ENCODE measurements at places on chromosomes 3 and 15.

- no peak for DNase-seq
These were observed 21.6 kb downstream of the SLC6A6 start for GRCh38 chr3:14423963-14424362.

DNA sequence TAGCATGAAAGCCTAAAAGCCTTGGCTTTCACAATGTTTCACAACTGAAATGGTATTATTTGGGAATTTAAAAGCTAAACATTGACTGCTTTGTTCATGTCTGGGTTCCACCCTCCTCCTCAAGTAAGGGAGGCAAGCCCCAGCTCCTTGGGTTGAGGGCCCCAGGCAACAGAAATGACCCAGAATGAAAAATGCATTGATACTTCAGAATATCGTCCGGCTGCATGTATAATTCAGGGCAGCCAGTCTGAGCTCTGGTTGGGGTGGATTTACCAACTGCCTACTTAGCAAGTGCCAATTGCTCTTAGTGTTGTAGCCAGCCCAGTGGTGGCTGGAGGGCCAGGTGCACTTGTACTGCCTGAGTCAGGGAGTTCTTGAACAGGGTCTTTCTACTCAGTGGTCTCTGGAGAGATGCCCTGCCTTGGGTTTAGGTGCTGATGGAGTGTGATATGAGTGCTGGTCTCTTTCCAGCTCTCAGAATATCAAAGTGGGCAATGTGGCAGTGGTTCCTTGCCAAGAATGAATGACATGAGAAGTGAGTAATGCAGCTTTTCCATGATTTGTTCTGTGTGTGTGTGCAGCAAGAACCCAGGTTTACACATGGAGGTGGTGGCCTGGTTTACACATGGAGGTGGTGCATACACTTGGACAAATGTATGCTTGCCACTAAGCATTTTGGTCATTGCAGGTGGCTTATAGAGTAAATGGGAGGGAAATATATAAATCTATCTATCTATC, 40.9 kb upstream of the ADAMTSL3 start:
- DNase-seq, result no peak

DNA sequence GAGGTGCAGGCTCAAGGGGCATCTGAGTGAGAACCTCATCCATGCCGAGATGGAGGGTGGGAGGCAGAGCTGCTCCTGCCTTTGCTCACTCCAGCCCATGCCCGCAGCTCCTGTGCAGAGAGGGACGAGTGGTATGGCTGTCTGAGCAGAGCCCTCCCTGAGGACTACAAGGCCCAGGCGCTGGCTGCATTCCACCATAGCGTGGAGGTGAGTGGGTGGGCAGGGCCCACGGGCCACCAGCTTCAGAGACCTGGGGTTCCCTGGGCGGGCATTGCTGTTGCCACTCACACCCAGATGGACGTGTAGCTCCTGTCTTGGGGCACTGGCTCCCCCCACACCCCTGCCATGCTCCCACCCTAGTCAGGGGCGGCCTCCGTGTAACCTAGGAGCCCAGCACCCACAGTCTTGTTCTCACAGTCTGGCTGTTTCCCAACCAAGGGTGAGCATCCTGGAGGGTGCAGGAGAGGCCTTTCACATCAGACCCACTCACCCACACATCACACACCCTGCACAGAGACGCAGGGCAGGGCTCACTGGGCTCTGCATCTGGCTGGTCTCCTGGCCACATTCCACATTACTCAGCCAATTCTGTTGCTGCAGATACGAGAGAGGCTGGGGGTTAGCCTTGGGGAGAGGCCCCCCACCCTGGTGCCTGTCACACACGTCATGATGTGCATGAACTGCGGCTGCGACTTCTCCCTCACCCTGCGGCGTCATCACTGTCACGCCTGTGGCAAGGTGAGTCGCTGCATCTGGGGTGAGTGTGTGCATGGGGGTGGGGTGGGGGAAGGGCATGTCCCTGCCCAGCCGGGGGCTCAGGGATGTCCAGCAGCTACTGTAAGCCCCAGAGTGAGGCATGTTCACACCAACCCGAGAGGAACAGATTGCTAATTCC, 25.3 kb upstream of the NR2C2 start:
- DNase-seq, result no peak

GRCh38 chr15:61175024-61175423, 54.1 kb downstream of the RORA start:
- no peak for DNase-seq

DNA sequence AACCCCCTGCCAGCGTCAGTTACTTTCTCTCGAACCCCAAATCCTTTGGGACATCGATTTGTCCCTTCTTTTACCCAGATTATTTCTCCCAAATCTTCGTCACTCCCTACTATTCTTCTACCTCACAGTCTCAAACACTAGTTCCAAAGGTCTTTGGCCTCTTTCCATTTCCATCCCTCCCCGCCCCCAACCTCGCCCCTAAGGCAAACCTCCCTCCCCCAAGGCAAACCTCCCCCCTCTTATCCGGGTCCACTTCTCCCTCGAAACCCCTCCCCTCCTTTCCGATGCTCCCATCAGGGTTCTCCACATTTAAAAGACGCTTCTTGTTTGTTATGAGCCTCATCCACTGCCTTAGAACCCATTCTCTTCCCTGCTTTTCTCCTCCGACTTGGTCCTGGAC, 583 bp downstream of the EAF1 start:
- no peak for DNase-seq

- DNase-seq, result no peak
These were observed 26.2 kb downstream of the SLC2A2 start for GRCh38 chr3:171000281-171000680.

GRCh38 chr3:87182023-87182422, 45.1 kb upstream of the CHMP2B start:
- no peak for DNase-seq

DNA sequence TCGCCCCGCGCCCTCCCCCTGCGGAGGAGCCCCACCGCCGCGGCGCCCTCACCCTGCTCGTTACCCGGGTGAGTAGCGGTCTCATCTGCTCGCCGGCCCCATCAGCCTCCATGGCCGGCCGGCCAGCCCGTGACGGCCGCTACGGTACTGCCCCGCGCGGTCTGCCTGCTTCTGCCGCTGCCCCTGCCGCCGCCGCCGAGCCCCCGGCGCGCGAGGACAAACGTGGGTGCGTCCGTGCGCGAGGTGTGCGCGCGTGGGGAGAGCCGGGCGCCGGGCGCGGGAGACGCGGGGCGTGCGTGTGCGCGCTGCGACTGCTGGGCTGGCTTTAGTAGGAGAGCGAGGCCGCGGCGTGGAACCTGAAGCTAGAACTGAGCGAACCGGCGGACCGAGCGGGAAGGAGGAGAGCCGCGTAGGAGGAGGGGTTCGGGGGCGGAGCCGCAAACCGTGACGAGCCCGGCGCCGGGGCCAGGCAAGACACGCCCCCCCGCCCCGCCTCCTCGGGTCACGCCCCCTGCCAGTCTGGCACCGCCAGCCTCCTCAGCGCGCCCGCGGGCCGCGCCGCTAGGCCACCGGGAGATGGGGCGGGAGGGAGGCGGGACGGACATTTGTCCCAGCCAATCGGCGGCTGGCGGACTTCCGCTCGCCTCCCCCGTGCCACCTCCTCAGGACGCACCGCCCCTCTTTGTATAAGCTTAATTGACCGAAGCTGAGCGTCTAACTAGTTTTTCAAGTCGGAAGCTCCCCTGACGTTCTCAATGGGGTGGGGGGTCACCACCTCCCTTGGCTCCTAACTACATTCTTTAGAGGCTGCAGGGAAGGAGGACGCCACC, at the start of gene SLC4A7:
TSS of gene SLC4A7 (minus strand) at position 370 of the 830 bp plus-strand sequence. CDS start at position 112, 258 bp downstream.
- DNase-seq, result peak; percentile 94

- no peak for DNase-seq
These were observed 96.7 kb downstream of the AKAP13 start for GRCh38 chr15:85477061-85477460.

GRCh38 chr3:152942366-152942765, 107.4 kb downstream of the P2RY1 start:
- DNase-seq, result no peak

GRCh38 chr3:4981665-4982494, 2.6 kb downstream of the BHLHE40 start:
- no peak for DNase-seq

GRCh38 chr3:147915057-147915456, 505.9 kb downstream of the ZIC1 start:
- no peak for DNase-seq

DNA sequence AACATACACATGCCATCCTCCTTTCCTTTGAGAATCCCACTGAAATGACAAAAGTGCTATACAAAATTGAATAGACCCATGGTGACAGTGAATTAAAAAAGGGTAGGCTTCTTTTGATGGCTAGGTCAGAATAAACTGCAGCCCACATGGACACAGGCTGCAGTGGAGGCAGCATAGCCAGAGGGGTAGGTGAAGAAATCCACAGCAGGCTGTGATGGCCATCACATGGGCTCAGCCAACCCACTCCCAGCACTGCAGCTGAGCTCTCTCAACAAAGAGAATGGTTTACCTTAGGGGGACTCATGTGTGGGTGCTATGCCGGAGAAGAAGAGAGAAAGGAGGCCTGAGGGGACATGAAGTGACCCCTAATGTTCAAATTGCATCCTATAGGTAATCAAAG, 331.1 kb downstream of the CHST2 start:
- no peak for DNase-seq

DNA sequence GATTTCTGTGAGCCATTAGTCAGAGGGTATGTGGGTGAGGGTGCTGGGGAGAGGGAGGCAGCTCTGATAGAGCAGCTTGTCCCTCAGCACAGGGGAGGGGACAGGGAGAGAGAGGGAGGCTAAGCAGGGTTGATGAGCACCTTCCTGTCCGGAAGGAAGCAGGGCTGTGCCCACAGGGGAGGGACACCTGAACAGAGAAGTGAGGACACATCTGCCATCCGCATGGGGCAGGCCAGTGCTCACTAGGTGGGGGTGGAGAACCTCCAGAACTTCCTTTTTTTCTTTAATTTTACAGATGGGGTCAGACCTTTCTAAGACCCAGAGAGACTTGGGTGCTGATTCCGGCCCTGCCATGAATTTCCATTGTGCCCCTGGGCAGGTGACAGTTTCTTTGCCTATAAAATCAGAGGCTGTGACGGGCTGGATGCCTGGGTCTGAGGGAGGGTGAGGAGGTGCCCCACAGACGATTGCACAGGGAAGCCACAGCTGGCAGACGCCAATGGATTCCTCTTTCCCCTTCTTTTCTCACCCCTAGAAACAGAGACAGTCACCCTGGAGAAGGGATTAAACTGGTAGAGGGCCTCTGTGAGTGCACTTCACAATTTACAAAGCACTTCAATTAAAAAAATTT, 4.1 kb upstream of the TGM5 start:
- no peak for DNase-seq

- DNase-seq, result no peak
These were observed 21.5 kb downstream of the FRMD4B start for GRCh38 chr3:69364354-69364753.

GRCh38 chr15:31125061-31125460, 23.5 kb upstream of the TRPM1 start:
- DNase-seq, result no peak

GRCh38 chr15:75228787-75229186, 27.1 kb downstream of the C15orf39 start:
- no peak for DNase-seq

DNA sequence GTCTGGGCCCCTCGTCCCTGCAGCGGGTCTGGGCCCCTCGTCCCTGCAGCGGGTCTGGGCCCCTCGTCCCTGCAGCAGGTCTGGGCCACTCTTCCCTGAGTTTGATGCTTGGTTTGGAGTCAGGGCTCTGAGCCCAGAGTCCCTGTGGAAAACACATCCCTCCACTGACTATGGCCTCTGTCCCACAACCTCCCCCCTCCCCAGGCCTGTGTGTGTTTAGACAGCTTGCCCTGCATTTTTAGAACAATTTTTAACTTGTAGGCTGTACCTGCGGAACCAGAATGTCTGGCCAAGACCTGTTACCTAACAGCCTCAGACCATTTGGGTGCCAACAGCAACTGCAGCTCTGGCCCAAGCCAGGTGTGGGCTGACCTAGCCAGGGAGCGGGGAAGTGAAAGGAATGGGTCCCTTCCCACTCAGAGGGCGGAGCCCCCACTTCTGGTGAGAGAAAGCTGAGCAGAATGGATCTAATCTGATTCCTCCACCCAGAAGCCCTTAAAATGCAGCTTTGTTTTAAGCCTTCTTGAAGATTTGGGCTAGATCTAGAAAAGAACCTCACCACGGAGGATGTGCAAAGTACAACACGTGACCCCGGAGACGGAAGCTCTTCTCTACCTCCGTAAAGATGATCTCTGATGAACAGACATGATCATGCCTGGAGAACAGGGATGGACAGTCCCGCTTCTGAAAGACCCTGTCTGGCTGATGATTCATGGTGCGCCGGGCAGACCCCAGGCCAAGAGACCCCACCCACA, 60.5 kb upstream of the TFRC start:
- DNase-seq, result no peak

DNA sequence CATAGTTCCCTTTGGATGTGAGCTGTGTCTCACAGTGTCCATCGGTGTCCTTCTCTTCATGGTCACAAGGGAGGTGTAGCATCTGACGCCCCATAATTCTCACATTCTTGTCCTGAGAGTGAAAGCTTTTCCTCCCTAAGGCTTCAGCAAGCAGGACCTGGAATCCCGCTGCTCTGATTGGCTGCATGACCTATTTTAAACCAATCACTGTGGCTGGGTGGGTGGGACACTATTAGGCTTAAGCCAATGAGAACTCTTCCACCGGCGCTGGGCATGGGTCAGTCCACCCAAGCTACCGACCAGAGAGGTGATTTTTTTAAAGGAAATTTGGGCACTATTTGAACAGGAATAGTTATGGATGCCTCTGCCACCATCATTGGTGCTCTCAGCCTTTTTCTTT, 385.9 kb downstream of the MFSD1 start:
- DNase-seq, result no peak

DNA sequence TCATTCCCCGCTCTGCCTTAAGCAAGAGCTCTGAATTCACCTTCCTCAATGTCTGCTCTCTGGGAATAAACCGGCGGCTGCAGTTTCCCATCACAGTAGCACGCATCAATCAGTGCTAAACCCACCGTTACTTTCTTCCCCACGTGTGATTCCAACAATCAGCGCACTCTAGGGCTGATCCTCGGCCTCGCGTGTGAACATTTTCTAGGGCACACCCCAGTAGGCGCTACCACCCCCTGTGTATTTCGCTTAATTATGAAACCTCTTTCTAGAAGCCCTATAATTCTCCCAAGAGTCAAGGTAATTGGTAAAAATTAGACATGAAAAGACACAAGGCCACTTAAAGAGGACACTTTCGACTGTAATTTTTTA, 87.5 kb downstream of the RFTN1 start:
- DNase-seq, result no peak

- DNase-seq, result no peak
These were observed 4.0 kb downstream of the FMN1 start for GRCh38 chr15:33190539-33190938.

DNA sequence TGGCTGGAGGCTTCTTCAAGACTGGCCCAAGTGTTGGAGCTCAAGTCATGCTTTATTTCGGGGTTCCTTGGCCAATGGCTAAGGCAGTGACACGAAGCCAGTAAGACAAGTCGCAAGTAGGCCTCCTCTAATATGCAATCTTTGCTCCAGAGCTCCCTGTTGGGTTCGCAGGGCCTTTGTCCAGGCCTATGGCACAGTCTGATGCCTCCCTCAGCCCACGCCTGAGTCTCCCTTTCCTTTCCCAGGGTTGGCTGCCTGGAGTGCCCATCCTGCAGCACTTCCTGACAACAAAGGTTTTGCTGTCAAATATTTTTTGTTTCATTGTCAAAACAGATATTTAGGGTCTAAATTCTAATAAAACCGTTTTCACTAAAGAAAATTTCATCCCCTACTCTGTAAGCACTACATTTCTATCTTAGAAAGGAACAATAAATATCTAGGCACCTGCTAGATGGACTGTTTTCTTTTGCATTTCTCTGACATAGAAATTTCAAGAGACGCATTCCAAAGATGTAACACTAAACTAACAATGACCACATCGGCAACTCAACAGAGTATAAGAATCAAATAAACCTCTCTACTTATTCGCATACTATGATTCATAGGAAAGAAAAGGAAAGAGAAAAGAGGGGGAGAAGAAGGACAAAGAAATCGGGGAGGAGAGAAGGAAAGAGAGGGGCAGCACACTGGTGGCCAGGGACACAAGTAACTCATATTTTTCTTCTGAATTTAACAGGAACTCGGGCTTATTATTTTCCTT, 393.1 kb upstream of the ATP11B start:
- DNase-seq, result no peak

Data from activated CD8-positive, alpha-beta memory T cell treated with anti-CD3 and anti-CD28 coated beads for 1 hour (primary cell).